ENCODE measurements at places on chromosomes 16 and 17. TPM values are rescaled to one million over a fixed set of nuclear protein-coding genes. Genes with fewer than 3 reads are reported as not detected.
A peak's percentile ranks its signal among the peaks of the same experiment; 100 is the strongest.

Gene PLA2G10
- not detected for polyA plus RNA-seq

Gene CARD14
- polyA plus RNA-seq, result not detected

Gene SUZ12
- 11.5 TPM for polyA plus RNA-seq

Gene SMIM36
- not detected for polyA plus RNA-seq

Gene APOBR
- 0.47 TPM for polyA plus RNA-seq

Gene FBXO39
- polyA plus RNA-seq, result not detected

Gene CYGB
- polyA plus RNA-seq, result 12.6 TPM

Gene WNT3
- polyA plus RNA-seq, result 0.06 TPM

Gene VTN
- 0.18 TPM for polyA plus RNA-seq

Gene CCL18
- 0.04 TPM for polyA plus RNA-seq

Gene FOXK2
- 45.9 TPM for polyA plus RNA-seq

Gene CDRT15
- polyA plus RNA-seq, result not detected

GRCh38 chr17:208429-208828 lies 27.0 kb upstream of the DOC2B start:
- no peak for DNase-seq

GRCh38 chr17:4163951-4164350 lies 21.0 kb downstream of the CYB5D2 start:
- no peak for DNase-seq

GRCh38 chr17:47844814-47845715 lies 4.0 kb upstream of the SCRN2 start:
- DNase-seq, result no peak

GRCh38 chr17:61660746-61661485 lies 69.9 kb upstream of the NACA2 start:
- no peak for DNase-seq

DNA sequence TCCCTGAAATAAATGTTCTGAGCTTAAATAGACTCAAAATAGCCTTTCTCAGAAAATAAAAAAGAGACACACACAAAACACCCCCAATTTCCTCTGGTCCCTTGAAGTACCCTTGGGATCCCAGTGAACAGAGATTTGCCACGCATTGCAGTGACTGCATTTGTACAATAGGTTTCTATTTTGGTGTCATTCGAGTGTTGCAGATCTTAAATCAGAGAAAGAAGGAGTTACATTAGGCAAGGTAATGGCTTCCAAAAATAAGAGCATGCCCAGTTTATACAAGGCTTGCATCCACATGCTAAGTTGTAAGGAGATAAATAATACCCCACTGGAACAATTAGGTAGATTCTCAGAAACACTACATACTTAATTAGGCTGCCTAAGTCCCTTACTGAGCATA lies 2.2 kb downstream of the TOX3 start:
- no peak for DNase-seq

- no peak for DNase-seq
These were observed 458.6 kb upstream of the ASIC2 start for GRCh38 chr17:33751702-33752065.

DNA sequence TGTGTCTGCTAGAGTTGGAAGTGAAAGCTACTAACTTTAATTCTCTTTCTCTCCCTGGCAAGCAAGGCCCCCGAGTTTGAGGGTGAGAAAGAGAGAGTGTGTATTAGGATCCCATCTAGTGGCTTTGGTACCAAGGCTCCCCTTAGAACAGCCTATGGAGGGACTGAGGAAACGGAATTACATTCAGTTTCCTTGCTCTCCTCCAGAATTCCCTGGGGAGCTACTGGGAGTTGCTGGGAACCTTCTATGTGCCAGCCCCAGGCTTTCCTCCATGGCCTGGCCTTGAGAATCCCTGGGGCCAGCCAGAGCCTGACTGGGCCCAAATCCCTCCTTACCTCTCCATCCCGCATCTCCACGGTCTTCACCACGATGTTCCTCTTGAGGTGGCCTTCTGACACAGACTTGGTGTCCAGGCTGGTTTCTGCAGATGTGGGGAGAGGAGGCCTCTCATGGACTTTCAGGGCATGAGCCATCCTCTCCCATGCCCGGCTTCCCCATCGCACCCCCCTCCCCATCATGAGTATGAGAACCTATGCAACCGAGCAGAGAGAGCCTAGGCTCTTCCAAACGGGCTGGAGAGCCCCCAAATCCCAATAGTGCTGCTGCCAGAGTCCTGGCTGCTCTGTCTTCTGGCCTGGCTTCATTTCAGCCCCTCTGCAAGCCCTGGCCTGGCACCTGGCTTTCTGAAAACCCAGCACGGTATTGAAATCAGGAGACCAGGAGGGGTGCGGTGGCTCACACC lies 7.4 kb downstream of the GFAP start:
- DNase-seq, result no peak

- DNase-seq, result peak; percentile 22
These were observed 130.8 kb upstream of the CHMP6 start for GRCh38 chr17:80860703-80861417.

- DNase-seq, result peak; percentile 84
These were observed 699 bp upstream of the MAP1LC3B start for GRCh38 chr16:87391324-87391949.

DNA sequence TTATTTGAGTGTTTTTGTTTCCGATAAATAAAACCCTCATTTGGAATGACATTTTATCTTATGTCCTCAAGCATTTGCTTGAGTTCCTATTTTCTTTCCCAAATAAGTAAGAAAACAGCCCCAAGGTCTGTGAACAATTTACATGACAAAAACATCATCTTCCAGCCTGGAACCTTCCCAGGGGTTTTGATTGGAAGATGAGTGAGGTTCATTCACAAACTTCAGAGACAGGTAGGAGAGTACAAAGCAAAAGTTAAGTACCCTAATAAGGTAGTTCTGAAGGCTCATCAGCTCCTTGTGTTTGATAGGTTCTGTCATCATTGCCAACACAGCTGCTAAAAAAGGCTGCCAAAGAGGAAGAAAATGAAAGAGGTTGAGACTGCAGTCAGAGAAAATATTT lies 772.8 kb downstream of the CDH8 start:
- no peak for DNase-seq

GRCh38 chr17:4519361-4519788 lies 20.7 kb downstream of the SPNS2 start:
- DNase-seq, result peak; percentile 77

- no peak for DNase-seq
These were observed 119.0 kb downstream of the MYO1D start for GRCh38 chr17:32757963-32758362.

GRCh38 chr17:36609498-36609862 lies 8.1 kb downstream of the MRM1 start:
- DNase-seq, result peak; percentile 10

DNA sequence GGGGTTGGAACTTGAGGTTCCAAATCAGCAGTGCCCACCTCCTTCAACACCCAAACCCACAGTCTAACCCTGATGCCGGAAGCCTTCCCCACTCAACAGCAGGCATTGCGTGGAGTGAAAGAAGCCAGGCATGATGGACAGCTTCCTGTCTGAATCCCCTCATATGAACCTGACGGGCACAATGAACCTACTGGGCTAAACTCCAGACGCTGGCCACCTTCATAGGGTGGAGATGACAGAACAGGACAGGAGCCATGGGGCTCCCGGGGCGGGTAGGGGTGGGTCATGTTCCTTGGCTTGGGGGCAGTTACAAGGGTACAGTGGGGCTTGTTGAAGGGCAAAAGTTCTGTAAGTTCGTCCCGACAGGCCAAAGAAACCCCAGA lies 460 bp upstream of the HSBP1 start:
- no peak for DNase-seq

- no peak for DNase-seq
These were observed 79.9 kb downstream of the WNT3 start for GRCh38 chr17:46738544-46738943.

GRCh38 chr16:54356391-54356790 lies 69.8 kb upstream of the IRX3 start:
- DNase-seq, result no peak

- no peak for DNase-seq
These were observed 98.3 kb upstream of the GOT2 start for GRCh38 chr16:58832386-58832895.

GRCh38 chr17:68381076-68381900 lies 76.0 kb downstream of the WIPI1 start:
- no peak for DNase-seq

GRCh38 chr16:12120217-12120981 lies 143.9 kb downstream of the SNX29 start:
- no peak for DNase-seq

DNA sequence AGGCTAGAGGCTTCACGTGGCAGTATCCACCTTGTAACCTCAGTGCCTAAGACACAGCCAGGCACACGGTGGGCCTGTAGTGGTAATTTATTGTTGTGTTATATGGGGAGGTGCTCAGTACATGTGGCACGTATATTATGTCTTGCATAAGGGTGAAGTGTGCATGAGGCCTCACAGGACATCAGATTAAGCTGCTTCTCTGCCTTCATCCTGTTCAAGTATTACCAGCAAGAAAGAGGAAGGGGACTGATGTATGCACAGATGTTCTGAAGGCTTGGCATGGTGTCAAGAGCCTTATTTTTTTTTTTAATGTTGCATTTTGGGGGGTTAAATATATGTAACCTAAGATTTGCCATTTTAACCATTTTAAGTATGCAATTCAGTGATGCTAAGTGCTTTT lies 71.6 kb downstream of the ABCC1 start:
- DNase-seq, result no peak

GRCh38 chr17:15346066-15346595 lies 4.7 kb upstream of the TEKT3 start:
- no peak for DNase-seq

- DNase-seq, result peak; percentile 79
These were observed 7.1 kb upstream of the TEX19 start for GRCh38 chr17:82351713-82352488.

DNA sequence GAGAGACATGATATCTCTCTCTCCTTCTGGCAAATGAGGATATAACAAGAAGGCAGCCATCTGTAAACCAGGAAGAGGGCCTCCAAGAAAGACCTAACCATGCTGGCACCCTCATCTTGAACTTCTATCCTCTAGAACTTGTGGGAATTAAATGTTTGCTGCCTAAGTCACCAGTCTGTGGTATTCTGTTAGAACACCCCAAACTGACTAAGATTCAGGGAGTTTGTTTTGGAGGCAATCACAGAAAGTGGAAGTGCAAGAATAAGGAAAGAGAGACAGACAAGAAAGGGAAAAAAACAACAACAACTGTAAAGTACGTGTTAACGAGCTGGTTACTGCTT lies 114.5 kb upstream of the GOT2 start:
- DNase-seq, result no peak

DNA sequence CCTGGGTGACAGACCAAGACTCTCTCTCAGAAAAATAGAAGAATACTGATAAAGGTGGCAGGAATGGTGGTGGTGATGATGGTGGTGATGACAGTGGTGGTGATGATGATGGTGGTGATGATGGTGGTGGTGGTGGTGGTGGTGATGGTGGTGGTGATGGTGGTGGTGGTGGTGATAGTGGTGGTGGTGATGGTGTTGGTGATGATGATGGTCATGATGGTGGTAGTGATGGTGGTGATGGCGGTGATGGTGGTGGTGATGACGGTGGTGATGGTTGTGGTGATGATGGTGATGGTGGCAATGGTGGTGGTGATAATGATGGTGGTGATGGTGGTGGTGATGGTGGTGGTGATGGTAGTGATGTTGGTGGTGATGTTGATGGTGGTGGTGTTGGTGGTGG lies 18.0 kb upstream of the CIITA start:
- no peak for DNase-seq

- DNase-seq, result no peak
These were observed 72.0 kb upstream of the ZNF750 start for GRCh38 chr17:82911822-82912221.

Data from psoas muscle (tissue), 8 donors.